ENCODE measurements at places on chromosomes 3 and 15.

DNA sequence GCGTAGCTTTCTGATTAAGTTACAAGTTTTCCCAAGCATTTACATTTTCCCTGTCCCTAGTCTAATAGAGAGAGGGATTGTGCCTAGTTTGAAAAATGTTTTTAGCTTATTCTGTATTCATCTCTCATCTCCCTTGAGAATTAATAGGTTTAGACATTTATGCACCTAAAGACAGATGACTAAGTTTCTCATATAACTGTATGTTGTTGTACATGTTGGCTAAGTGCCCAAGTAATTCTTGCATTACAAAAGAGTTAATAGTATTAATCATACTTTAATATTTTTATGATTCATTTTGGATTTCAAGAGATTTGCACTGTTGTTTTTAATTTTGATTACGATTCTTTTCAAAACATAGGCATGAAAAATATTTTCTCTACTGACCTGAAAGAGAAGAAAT lies 109.0 kb upstream of the TBL1XR1 start:
- no peak for DNase-seq

DNA sequence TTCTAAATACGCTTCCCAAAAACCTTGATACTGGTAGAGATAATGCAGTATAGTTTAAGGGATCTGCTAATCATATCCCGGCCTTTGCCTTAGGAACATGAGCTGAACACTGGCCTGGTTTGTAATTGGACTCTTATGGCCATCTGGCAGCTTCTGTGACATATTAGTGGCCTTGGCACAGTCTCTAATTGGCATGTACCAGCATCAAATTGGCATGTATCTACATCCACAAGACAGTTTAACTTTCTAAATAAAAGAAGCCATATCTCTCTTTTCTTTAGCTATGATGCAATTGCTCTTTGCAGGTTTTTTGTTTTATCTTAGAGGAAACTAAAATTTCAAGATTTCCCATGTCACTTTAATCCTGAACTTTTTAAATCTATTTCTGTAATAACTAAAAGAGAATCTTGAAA lies 44.6 kb upstream of the FILIP1L start:
- no peak for DNase-seq

DNA sequence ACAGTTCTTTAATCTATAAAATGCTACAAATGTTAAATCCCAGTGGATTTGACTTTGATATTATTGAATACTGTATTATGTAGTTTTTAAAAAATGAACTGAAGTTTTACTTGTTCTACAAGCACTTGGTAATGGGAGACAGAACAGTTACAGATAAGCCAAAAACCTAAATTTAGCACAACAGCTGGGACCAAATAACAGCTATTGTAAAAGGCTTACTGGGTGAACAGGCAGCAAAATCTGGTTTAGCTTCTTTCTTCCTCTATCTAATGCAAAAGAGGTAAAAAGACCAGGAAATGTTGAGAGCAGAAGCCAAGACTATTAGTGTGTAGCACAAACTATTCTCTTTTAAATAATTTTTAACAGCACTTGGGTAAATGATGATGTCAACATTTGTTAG lies 1.6 kb upstream of the ATOSA start:
- DNase-seq: no peak

GRCh38 chr3:20186600-20187004 lies 596 bp upstream of the SGO1 start:
- no peak for DNase-seq

- no peak for DNase-seq
Measured at GRCh38 chr3:155871746-155872158, 1.3 kb downstream of the GMPS start.

DNA sequence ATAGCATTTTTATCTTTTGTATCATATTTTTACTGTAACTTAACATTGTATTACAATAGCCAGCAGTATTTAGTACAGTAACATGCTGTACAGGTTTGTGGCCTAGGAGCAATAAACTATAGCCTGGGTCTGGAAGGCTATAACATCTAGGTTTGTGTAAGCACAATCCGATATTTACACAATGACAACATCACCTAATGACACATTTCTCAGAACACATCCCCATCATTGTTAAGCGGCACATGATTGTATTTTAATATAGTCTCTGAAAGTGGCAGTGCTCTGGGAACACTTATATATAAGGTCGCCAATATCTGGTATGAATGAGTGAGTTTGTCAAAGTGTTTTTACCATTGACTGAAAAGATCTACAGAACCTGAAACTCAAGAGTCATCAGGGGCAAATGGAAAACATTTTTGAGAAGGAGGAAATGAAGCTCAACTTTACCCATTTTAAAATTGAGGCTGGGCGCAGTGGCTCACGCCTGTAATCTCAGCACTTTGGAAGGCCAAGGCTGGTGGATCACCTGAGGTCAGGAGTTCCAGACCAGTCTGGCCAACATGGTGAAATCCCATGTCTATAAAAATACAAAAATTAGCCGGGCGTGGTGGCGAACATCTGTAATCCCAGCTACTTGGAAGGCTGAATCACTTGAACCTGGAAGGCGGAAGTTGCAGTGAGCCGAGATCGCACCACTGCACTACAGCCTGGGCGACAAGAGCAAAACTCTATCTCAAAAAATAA lies 38.8 kb upstream of the TNFSF10 start:
- DNase-seq: no peak

DNA sequence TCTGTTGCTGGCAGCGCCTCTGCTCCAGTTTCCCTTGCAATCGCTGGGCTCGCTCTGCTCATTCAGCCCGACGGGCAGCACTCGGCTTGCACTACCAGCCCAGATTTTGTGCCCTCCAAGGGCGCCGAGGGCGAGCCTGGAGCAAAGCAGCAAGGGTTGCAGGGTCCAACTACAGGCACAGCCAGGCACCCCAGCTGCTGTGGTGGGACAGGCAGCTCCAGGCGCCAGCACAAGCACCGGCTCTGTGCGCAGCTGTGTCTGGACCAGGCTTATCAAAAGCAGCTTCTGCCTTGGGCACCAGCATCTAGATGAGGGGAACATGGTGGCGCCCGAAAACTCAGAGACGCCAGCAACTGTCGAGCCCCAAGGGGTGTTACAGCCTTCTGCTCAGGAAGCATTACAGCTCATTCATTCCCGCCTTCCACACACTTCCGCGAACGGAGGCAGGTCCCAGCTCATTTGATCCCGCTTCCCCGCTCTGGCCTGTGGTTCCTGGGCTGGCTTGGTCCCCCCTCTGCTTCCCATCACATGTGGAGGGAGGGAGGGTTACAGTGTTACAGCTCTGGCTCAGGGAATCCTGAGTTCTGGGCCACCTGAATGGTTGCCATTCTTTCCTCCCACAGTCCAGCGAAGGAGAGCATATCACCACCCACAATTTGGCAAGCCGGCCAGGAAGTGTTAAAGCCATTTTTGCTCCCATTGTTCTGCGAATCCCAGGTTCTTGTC lies 409.9 kb upstream of the ALCAM start:
- no peak for DNase-seq

DNA sequence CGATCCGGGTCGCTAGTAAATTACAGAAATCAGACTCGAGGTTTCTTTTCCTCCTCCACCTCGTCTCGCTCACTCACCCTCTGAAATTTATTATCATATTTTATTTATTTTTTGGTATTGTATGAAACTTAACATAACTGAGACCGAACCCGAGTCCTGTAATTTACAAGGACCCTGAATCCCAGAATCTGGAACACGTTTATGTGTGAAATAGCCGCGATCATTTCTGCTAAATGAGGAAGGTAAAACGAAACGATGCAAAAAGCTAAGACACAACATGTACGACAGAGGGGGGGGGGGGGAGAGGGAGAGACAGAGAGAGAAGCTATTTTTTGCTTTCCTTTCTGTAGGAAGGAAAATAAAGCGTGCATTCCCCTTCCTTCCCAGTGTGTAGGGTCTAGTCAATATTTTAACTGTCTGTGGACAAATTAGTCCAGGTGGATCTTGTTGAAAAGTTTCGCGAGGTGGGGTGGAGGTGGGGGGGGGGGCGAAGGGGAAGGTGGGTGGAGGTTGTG lies 1.6 kb downstream of the BBX start:
- no peak for DNase-seq

- DNase-seq: no peak
Measured at GRCh38 chr3:59093521-59093920, 43.7 kb upstream of the CFAP20DC start.

DNA sequence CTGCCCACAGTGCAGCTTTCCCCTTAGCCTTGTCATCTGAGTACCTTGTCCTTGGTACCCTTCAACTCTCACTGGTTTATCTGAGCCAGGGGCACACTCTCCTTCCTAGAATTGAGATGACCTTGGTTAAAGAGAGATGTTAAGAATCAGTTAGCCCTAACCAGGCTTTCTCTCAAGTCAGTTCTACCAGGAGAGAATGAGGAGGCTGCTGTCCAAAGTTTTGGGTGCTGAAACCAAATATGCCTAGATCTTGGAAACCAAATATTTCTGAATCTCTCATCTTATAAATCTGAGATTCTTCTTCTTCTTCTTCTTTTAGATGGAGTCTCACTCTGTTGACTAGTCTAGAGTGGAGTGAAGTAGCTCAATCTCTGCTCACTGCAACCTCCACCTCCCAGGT lies 12.0 kb upstream of the CTXND1 start:
- no peak for DNase-seq

GRCh38 chr3:37969596-37970100 lies 20.9 kb upstream of the VILL start:
- DNase-seq: no peak

DNA sequence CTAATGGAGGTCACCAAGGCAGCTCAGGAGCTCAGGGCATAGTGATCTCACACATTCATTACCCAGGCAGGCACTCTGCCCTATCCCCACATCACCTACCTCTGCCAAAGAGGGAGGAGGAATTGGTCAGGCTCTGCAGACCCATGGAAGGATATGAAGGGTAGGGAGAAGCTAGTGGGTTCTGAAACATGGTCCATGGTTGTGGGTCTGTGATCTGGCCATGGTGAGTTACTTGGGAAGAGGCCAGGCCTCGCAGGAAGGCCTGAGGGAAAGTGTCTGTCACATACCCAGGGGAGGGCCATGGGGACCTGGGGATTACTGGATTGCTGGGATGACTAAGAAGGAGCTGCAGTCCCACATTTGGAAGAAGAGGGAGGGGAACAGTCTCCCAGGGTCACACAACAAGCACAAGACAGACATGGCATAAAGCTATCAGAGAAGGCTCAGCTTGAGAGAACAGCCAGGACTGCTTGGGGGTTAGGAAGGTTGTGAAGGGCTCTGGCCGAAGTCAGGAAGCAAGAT lies 1.4 kb upstream of the PRSS50 start:
- no peak for DNase-seq

DNA sequence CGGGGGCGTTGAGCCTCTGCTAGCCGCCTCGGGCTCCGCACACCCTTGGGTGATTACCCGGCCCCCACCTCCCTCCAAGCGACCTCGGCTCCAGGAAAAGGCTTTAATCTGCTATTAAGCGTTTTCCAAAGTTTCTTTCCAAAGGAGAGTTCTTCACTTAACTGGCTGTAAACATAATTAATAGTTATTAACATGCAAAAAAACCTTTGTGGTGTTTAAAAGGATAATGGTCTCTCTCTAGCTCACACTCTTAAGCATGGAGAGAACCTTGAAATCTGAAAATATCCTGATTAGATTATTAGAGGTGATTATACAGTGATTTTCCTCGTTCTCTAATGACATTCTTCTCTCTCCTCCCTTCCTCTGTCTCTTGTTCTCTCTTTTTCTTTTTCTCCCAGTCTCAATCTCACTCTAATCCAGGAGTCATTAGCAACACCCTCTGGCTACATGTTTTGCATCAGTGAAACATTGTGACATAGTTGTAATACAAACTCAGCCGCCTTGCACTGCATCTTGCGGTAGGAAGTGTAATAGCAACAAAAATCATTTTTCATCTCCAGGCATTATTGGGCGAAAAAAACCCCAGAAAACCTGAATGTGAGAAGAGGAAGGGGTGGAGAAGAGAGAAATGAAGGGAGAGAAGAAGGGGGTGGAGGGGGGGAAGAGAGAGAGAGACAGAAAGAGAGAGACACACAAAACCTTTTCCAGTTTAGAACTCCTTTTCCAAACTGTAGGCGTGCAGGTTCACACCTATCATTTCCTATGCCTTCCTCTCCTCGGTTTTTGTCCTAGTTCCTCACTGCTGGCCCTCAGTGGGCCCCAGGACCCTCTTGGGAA lies 24.4 kb downstream of the NR2F2 start:
- DNase-seq: no peak

GRCh38 chr3:25041871-25042584 lies 386.0 kb upstream of the RARB start:
- DNase-seq: no peak

DNA sequence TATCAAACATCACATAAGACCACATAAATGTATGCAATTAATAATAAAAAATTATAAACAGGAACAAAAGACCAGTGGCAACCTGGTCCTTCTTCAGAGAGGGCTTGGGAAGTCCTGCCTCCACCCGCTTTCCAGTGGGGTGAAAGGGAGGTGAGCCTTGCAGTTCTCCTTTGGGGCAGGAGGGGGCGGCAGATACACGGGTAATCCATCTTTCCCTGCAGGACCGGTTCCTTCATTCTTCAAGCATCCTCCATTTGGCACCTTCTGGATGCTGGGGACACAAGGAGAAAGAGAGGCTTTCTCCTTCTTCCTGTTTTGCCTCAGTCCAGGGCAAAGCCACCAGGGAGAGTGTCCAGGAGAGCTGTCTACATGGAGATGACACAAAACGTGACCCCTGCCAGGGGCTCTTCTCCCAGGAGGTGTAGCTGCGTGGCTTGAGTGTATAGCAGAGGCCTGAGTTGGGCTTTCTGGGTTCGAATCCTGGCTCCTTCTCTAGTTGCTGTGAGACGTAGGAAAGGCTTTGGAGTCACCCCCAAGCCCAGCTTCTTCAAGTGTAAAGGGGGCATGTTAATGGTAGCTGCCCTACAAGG lies 23.2 kb downstream of the RPLP1 start:
- no peak for DNase-seq

GRCh38 chr3:30114918-30115317 lies 491.5 kb upstream of the TGFBR2 start:
- DNase-seq: no peak

DNA sequence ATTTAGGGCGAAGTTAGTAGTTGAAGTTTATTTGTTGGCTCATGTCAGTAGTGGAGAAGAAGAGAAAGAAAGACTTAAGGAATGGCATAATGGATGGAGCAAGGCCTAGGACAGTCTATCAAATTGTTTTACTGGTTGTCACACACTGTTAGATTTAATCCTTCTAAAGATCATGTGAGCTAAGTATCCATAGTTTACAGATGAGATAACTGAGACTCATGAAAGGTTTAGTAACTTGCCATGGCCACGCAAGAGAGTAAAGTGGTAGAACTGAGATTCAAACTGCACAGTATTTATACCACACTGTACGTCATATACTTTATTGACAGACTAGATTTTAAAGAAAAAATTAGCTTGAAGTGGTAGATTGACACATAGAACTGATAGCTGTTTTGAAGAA lies 11.4 kb downstream of the SPRED1 start:
- no peak for DNase-seq

DNA sequence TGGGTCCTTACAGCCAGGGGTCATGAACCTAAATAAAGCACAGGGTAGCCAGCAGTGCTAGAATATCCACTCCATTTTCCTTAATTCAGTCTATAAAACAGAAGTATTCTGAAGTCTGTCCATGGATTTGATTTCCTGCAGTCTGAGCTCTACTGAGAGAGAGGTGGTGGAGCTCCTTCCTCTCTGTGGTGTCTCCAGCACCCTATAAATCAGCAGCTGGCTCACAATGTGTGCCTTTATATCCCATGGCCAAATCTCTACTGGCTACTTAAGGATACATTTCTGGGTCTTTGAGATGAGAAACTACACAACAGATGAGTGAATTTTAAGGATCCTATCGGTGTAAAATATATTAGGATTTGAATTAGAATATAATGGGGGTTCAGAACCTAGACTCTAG lies 339.9 kb upstream of the RBMS3 start:
- no peak for DNase-seq
